ENCODE measurements at places on chromosomes 16 and 17.

GRCh38 chr16:30064729-30065101, 845 bp upstream of the ALDOA start:
- no peak for DNase-seq

- DNase-seq: no peak
These were observed 30.1 kb downstream of the C17orf100 start for GRCh38 chr17:6681671-6682070.

- no peak for DNase-seq
These were observed 76.0 kb downstream of the ZNF18 start for GRCh38 chr17:11921296-11921695.

DNA sequence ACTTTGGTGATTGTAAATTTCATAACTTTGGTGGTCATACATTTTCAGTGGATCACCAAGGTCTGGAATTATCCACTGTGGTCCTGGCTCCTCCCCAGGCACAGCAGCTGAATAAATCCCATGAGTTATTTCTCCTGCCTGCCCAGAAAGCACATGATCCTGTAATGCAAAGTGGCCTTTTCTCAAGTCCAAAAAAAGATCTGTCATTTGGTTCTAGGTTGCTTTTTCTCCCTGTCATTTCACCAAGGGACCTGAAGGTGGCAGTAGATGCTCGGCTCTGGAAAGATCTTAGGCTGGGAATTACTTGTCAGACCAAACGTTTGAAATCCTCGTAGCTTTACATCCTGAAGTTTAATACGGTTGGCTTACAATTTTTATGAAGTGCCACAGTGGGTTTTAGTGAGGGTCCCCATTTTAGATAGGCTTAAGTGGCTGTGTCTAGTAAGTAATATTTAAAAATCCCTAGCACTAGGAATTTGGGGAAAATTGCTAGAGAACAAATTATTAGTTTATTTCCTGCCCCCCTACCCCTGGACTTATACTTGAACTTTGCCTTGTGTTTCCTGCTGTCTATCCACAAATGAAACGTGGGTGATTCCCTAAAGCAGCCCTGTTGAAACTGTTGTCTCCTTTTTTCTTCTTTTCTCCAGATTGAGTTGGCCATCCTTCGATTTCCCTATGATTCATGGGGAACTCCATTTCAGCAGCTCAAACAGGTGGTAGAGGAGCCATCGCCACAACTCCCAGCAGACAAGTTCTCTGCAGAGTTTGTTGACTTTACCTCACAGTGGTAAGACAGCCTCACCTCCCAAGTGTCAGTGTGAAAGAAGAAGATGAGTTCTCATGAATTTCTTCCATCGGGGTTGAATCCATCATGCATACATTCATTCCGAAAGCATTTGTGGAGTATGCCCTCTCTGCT, 111.7 kb downstream of the MAP2K6 start:
- DNase-seq: no peak

DNA sequence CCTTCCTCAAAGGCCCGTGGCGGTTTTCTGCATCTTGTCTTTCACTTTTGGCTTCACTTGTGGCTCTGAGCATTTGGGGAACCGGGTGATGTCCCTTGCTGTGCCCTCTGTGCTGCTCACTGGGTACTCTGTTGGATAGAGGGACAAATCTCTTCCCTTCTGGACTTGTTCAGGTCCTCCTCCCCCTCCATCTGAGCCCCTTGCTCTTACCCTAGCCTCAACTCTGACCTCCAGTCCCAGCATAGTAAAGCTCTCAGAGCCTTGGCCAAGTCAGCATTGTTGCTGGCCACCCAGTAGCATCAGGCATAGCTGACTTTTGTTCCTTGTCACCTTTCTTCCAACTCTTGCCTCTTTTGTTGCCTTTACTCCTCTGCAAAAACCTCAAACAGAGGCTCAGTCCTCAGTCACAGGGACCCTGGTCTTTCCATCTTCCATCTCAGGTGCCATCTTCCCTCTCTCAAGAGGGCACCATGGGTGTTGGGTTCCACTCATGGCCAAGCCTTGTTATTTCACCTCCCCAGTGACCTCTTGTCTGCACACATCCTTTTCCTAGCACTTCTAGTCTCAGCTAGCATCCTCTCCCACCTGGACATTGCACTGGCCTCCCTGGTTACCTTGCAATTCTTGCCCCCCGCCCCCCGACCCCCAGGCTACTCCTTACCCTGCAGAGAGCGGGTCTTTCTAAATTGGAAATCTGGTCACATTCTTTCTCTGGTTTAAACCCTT, 393 bp upstream of the PSMB10 start:
- peak; percentile 56 for DNase-seq

- no peak for DNase-seq
These were observed 11.9 kb downstream of the SBK1 start for GRCh38 chr16:28304214-28304613.

DNA sequence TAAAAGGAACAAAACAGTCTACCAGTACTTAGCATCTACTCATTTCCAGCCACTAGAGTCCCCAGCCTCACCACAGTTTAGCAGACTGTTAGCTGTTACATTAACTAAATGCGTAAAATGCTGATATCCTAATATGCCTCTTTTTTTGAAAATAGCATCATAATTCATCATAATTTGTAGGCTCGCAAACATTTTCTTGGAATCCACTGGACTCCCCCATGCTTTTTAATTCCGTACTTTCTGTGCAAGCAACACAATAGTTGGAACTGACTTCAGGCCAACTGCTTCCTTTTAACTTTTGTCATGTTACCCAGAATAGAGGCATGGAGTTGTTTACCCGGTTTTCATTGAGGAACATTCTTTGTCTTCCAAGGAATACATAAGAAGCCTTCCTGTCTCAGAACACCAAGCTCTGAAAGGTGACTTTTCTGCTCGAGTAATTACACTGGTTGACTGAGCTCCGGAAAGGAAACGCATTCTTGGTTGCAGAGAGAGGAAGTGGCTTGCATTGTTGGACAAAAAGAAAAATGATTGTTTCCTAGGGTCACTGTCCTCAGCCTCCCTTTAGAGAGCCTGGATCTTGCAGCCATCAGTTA, 30.9 kb upstream of the SEC14L1 start:
- peak; percentile 55 for DNase-seq

DNA sequence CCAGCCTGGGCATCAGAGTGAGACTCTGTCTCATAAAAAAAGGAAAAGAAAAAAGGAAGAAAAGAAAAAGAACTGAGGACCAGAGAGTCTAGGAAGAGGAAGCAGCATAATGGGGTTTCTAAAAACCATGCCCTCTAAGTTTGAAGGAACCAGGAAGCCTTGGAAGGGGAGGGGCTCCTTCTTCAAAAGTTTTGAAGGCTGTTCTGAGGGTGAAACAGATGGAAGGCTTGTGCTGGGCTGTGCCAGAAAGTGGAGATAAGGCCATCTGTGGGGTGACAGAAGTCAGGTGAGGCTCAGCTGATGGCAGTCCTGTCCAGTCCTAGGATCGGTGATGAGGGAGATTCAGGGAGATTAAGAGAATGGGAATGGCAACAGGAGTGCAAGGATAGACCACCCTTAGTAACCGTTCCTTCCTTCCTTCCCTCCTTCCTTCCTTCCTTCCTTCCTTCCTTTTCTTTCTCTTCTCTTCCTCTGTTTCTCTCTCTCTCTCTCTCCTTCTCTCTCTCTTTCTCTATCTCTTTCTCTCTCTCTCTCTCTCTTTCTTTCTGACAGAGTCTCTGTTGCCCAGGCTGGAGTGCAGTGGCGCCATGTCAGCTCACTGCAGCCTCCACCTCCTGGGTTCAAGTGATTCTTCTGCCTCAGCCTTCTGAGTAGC, 182.6 kb downstream of the NTN1 start:
- no peak for DNase-seq

- DNase-seq: no peak
These were observed 55.8 kb downstream of the MYH10 start for GRCh38 chr17:8574687-8575086.

All from breast epithelium (tissue), 4 donors.